ENCODE measurements at places on chromosomes 6 and 20.
A peak's percentile ranks its signal among the peaks of the same experiment; 100 is the strongest.

- peak; percentile 44 for DNase-seq
Observed at GRCh38 chr6:32152769-32153563, 975 bp upstream of the PPT2 start.

- DNase-seq: no peak
Observed at GRCh38 chr6:78688668-78689067, 178.7 kb upstream of the IRAK1BP1 start.

- DNase-seq: peak; percentile 54
Observed at GRCh38 chr20:50425076-50425475, 85.1 kb upstream of the PTPN1 start.

GRCh38 chr6:96302991-96303390 is 218.6 kb upstream of the UFL1 start:
- DNase-seq: no peak

DNA sequence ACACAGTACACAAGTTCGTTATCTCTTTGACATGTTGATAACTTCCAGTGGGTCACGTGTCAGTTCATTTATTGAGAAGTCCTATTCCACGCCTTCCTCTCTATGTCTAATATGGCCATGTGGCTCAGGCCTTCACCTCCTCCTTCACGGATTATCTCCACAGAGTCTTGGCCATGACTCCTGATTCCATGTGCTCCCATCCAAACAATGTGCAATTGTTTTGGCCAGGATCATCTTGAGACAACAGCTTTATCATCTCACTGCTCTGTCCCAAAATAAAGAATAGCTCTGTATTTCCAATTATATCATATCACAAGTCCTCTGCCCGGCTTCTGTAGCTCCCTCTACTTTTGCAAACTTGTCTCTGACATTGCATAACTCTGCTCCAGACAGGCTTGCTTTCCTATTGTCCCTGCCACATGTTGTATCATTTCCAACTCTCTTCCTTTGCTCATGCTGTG is 11.1 kb upstream of the TXNDC5 start:
- no peak for DNase-seq

DNA sequence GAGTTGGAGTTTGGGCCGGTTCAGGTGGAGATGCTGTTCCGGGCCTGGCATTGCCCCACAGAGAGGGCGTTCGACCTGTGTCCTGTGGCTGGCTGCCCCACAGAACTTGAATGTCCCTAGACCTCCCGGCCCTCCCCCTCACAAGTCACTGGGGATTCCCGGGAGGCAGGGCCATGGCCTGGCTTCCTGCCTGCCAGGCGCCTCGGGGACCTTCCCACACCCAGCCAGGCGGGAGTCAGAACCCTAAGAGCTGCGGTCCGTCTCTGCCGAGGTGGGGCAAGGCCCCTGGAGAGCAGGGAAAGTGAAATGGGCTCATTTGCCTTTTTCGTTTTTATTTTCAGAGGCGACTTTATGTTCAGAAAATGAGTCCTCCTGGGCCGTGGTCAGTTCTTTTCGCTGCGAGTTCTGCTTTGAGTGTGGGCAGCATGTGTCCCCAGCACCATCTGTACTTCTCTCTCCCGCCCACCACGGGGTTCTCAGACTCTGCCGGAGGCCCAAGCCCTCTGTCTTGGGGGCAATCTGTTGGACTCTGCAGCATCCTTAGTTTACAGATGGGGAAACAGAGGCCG is 8.5 kb downstream of the RBM38 start:
- no peak for DNase-seq

GRCh38 chr6:107108201-107108890 is 7.0 kb downstream of the BEND3 start:
- peak; percentile 57 for DNase-seq

DNA sequence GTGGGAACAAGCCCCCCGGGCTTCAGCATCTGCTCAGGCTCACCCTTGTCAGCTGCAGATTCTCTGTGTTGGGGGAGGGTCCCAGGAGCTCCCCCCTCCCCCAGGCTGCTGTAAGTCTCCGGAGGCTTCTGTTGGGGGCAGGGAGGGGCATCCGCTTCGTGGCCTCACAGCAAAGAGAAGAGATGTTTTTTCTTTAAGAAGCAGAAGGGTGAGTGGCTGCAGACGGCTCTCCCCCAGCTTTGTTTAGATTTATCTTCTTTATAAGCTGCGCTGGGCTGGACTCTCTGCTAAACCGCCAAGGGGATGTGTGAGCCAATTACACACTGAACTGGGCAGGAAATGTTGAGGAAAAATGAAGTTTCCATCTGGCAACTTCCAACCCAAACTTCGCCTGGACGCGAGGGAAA is 48.7 kb upstream of the GATA5 start:
- no peak for DNase-seq

DNA sequence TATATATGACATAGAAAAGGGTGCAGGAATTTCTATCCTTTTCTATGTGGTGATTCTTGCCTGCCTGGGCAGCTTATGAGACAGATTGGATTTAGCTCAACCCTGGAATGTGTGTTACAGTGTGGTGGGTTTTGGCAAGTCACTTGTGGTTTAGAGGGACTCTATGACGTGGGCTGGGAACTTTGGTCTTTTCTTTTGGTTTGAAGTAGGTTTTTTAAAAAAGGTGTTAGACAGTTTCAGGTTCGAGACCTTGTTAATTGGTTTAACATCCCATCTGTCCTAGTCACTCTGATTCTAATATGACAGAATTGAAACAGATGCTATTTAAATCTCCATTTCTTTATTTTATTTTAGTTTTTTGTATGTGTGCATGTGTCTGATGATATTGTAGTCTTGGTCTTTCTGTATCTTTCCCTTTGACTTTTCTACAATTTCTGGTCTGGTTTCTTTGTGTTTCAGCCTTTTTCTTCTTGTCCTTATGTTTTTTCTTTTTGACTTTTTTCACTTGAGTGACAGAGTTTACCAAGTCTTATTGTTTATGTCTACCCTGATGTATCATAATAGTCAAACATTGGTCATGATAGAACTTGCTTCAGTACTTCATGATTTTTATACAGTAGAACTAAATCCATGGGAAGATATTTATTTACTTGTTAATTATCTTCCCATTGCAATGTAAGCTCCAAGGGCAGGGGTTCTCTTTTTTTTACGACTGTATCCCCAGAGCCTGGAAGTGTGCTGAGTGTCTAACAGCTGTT is 174.3 kb downstream of the CDKAL1 start:
- DNase-seq: no peak

DNA sequence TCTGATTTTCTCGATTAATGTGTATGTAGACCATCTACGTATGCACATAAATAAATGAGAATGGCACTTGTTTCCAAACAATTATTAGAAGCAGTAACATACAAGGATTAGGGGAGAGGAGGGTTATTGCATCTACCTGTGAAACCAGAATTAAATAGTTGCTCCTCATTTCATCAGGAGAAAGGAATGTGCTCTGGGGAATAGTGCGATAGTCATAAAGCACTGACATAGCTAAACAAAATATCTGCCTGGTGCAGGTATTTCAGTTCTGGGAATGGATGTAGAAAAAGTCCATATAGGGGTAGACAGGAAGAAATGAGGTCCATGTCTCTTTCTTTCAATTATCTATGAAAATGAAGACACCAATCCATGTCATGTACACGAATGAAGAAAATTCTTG is 1.6 kb upstream of the ID4 start:
- DNase-seq: no peak

DNA sequence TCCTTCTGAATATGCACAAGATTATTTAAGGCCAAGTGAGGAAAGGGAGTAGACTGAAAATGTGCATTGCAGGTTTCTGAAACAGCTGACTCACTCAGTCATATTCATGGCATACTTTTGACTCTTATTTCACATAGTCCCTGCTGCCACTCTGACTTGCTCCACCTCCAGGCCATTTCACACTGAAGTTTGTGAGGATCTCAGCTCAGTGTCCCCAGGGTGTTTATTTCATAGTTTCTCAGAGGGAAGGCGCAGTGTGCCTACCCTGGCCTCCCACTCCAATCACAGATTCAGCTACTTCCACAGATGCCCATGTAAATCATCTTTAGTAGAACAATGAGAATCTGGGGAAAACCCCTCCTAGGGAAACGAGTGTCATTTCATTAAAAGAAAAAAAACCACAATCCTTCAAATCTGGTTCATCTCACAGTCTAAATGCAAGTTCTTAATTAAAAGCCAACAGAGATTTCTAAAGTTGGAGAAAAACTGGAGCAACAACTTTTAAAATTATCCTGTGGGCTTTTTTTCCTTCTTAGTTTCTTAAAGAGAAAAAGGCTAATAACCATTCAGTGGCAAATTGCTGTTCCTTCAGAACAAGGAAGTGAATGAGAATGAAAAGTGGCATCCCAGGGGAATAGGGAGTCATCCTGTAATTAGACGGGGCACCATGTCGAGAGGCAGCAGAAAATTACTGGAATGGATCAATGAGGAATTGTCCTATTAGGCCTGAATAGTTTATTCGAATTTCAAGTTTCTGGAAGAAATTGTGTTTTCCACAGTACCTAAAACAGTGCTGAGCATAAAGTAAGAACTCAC is 133.6 kb downstream of the TFAP2B start:
- DNase-seq: no peak

- peak; percentile 4 for DNase-seq
Observed at GRCh38 chr6:22248513-22249308, 48.1 kb downstream of the PRL start.

DNA sequence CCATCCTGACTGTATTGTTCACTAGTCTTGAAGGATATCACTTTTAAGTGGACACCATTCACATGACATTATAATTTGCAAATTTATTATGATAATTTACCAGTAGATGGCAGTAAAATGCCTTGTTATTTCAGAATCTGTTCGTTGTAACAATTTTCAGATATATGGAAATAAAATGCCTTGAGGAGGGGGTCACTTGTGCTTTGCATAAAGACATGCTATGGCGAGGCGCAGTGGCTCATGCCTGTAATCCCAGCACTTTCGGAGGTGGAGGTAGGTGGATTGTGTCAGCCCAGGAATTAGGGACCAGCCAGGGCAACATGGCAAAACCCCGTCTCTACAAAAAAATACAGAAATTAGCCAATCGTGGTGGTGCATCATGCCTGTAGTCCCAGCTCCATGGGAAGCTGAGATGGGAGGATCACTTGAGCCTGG is 9.0 kb upstream of the NCOA6 start:
- DNase-seq: peak; percentile 64

DNA sequence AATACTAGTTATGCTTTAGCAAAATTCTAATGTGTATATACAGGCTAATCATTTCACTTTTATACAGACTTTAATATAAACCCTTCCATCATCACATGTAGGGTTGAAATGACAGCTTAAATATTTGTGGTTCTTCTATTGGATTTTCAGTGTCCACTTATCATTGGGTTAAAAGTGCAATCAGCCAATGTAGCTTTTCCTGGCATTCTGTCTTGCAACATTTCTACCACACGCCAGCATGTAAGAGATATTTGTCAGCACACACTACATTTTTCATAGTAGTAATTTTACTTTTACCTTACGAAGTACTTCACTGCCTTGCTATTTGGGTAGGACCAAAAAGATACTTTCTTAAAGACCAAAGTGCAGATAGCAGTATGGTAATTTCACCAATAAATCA is 252.0 kb downstream of the TBX18 start:
- DNase-seq: no peak

DNA sequence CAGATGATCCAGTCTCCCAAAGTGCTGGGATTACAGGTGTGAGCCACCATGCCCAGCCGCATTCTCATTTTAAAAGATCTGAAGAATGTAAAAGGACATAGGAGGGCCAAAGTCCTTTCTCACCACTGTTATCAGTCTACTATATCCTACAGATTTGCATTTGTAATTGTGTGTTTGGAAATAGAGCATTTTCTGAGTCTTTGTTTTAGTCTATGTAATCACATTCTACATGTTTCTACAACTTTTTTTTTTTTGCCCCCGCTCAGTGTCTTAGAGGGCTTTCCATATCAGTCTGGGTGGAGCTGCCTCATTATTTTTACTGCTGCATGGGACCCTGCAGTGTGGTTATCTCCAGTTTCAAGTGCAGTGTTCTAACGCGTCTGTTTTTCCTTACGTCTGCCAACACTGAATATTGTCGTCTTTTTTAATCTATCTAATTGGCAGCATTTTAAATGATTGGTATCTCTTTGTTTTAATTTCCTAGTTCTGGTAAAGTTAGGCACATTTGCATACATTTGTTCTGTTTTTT is 7.8 kb downstream of the CUL9 start:
- no peak for DNase-seq

DNA sequence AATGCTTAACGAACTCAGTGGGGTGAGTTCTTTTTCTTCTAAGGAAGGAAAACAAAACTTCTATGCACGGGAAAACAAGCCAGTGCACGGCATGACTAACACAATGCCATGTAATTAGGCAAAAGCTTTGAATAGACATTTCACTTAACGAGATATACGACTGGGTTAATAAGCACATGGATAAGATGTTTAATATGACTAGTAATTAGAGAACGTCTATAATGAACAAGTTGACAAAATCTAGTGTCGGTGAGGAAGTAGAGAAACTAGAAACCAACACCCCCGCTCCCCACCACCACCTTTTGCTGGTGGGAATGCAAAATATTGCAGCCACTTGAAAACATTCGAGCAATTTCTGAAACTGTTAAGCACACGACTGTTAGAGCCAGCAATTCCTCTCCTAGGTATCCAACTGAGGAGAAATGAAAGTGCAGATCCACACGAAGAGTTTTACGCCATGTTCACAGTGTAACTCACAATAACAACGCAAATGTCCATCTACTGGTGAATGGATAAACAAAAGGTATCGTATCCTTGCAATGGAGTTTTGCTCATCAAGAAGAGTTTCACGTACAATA is 644.9 kb upstream of the AGPAT4 start:
- DNase-seq: no peak

- DNase-seq: no peak
Observed at GRCh38 chr20:32227744-32228688, 20.3 kb downstream of the POFUT1 start.

DNA sequence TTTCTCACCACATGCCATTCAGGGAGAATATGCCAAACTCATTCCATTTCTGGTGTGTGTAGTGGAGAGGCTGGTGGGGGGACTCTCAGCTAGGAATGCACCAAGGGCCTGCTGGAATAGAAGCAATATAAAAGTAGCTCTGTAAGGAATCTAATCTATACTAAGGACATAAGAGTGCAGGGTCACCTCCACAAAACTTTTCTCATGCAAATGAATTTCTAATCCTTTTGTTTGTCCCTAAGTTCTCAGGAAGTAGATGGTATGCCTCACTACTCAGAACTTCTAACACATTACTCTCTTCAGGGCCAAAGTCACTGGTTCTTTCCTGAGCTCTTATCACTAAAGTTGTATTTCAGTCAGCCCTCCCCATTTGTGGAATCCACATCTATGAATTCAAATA is 427.2 kb downstream of the C6orf118 start:
- no peak for DNase-seq

- DNase-seq: no peak
Observed at GRCh38 chr20:10532361-10532760, 97.3 kb downstream of the SLX4IP start.

DNA sequence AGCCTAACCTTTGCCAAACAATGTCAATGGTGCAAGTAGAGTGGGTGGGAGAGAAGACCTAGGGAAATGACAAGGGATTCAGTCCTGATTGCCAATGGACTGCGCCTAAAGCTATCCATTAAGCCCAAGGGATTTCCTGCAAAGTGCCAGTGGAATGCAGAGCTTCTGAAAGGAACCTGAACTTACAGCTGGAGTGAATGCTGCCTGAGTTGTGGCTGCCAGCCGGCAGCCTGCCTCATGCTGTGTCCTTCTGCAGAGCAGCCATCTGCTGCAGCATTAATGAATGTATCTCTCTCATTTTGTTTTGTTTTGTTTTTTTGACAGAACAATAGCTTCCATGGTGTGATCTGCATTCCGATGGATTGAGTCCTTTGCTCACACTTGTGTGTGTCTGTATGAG is 44.7 kb downstream of the SLC35F1 start:
- no peak for DNase-seq
